Left forelimb (tissue), 1 donor: ENCODE measurements at places on chromosomes 4 and X.

DNA sequence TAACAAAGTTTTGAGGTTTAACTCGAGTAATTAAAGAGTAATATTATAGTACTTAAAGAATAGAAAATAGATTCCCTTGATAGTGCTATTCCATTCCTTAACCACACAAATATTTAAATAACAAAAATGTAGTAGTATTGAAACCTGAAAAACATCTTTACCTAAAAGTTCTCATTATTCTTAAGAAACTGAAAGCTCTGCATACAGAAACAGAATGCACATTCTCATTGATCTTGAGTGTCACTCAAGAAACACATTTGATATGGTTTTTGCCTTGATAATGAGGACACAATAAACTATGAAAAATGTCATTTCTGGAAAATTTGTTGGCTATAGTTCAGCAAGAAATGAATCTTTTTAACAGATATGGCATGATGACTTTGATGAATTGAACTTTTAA is 268.5 kb downstream of the COL25A1 start:
- no peak for DNase-seq

- DNase-seq = no peak
Measured at GRCh38 chr4:76208005-76208765, 5.4 kb downstream of the SCARB2 start.

GRCh38 chr4:12053966-12054365 is 625.3 kb upstream of the HS3ST1 start:
- no peak for DNase-seq

- DNase-seq = no peak
Measured at GRCh38 chr4:96154676-96155075, 314.8 kb downstream of the PDHA2 start.

- DNase-seq = no peak
Measured at GRCh38 chr4:116092961-116093360, 979.5 kb upstream of the NDST4 start.
